ENCODE measurements at places on chromosomes 1 and 21.

DNA sequence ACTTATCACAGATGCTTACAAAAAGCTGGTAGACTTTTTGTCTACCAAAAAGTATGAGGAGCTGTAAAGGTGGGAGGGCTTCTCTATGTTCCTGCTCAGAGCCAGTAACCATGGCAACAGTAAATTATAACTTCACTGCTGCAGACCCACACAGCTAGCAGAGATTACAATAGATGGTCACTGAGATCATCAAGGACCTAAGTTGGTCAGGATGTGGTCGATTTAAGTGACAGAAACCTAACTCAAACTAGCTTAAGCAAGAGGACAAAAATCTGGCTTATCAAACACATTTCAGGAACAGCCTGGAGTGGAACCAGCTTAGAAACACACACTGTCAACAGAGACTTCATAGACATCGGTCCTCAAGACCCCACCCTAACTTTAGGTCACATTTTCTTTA lies 113.4 kb upstream of the ATP1A1 start:
- DNase-seq, result no peak

- DNase-seq, result peak; percentile 43
Measured at GRCh38 chr1:29122682-29123052, 1.0 kb downstream of the TMEM200B start.

- DNase-seq, result no peak
Measured at GRCh38 chr1:53332186-53332564, 4.3 kb upstream of the LRP8 start.

GRCh38 chr1:16122916-16123315 lies 33.0 kb downstream of the EPHA2 start:
- DNase-seq, result no peak

GRCh38 chr1:167186771-167187170 lies 33.9 kb upstream of the POU2F1 start:
- DNase-seq, result no peak

DNA sequence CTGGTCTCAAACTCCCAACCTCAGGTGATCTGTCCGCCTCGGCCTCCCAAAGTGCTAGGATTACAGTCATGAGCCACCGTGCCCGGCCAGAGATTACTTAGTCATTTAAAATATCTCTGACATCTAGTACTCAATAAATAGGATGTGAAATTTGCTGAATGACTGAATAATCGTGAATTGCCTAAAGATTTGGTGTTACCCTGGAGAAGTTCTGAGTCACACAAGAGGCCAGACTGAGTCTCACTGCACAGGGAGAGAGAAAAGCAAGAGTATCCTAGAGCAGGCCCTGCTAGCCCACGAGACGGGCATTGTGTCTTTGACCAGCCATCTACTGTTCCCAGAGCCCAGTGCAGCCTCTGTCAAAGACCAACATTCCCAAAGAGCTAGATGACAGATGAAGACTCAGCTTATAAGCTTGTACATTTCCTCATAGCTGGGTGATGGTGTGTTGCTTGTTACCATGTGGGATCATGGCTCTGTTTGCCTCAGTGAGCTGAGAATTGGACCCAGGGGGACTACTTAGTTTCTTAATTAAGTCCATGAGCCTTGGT lies 5.6 kb upstream of the EIF4G3 start:
- no peak for DNase-seq

GRCh38 chr1:215547011-215547410 lies 20.1 kb upstream of the KCTD3 start:
- no peak for DNase-seq

DNA sequence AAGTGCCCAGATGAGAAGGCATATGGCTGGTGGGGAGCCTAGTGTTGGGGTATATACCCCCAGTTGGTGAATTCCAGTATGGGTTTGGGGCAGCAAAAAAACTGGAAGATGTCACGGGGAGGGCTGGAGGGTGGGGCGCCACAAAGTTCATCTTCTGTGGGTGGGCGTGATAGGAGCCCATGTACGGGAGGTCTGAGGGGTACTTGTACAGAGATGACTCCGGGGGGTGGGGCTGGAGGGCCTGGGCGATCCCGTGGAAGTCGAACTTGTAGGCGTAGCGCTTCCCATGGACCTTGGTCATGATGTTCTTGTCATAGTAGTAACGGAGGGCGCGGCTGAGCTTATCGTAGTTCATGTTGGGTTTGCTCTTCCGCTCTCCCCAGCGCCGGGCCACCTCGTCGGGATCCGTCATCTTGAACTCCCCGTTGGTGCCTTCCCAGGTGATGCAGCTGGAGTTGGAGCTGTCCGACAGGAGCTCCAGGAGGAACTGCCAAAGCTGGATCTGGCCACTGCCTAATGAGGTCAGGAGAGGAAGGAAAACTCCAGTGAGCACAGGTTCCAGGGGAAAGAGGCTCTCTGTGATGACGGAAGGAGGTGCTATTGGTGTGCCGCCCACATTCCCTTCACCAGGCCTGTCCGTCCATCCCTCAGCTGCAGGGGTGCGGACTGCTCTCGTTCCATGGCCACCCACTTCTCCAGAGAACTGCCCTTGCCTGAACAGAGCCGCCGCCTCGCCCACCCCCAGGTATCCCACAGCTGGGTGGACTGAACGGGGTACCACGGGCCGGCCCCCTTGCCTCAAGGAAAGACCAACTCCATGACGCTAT lies 114.7 kb downstream of the ERG start:
- no peak for DNase-seq

GRCh38 chr1:25641931-25642573 lies 25.5 kb downstream of the MAN1C1 start:
- peak; percentile 68 for DNase-seq

- DNase-seq, result peak; percentile 74
Measured at GRCh38 chr1:25205786-25206185, 26.5 kb downstream of the SYF2 start.

DNA sequence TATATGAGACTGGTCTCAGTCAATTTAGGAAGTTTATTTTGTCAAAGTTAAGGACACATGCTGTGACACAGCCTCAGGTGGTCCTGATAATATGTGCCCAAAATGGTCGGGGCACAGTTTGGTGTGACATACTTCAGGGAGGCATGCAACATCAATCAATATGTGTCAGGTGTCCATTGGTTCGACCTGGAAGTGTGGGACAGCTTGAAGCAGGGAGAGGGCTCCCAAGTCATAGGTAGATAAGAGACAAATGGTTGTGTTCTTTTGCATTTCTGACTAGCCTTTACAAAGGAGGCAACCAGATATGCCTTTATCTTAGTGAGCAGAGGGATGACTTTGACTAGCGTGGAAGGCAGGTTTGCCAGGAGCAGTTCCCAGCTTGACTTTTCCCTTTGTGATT lies 4.5 kb upstream of the ERVH48-1 start:
- DNase-seq, result no peak

Measured in lung (tissue), 17 donors.